Gastroesophageal sphincter (tissue), 4 donors: ENCODE measurements at places on chromosomes 5 and 9. TPM values are rescaled to one million over a fixed set of nuclear protein-coding genes. Genes with fewer than 3 reads are reported as not detected.

PCDHB10 gene
- 4.2 TPM for total RNA-seq

GRCh38 chr9:16515207-16515606 is 355.3 kb downstream of the BNC2 start:
- peak; percentile 46 for ATAC-seq

ST8SIA4 gene
- total RNA-seq: 1.1 TPM

CAMSAP1 gene
- total RNA-seq: 27.5 TPM

ENTPD8 gene
- total RNA-seq: not detected

SLC34A1 gene
- not detected for total RNA-seq

- ATAC-seq: no peak
Observed at GRCh38 chr5:180155365-180155926, 53.6 kb downstream of the RASGEF1C start.

DNA sequence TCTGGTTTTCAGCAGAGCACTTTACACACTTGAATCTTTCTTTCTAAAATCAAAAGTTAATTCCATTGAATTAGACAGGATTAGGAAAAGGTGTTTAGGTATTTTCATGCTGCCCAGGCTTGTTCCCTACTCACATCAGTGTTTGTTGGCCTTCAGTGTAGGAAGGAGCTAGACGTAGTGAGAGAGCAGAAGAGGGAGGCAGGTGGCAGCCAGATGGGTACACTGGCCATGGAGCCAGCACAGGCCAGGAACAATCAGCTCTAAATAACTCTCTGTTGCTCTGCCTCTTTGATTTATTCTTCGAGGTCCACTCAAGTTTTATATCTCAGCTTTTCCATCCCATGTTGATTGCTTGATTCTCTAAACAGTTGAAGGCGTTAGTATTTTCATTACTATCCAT is 529.6 kb downstream of the PSAT1 start:
- no peak for ATAC-seq

FSD1L gene
- 2.7 TPM for total RNA-seq

DNA sequence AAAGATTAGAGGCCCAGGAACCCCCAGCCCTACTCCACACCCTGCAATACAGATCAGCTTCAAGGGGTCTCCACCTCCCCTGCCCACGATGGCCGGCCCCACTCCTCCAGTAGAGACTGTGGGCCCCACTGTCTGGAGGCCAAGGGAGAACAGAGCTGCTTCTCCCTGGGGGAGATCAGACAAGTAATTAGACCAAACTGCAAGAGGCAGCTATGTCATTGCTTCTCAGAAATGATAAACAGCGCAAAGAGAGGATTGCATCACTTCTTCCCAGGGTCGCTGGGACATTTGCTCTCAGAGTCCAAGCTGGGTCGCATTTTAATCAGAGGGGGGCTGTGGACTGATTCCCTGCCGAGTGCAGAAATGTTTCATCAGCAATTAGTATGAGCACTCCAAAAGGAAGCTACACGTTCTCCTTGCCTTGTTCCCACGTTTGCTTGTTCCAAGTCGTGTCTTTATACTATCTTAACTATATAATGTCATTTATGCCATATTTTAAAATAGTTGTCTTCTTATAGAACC is 59.9 kb downstream of the ROPN1L start:
- peak; percentile 35 for ATAC-seq

DNA sequence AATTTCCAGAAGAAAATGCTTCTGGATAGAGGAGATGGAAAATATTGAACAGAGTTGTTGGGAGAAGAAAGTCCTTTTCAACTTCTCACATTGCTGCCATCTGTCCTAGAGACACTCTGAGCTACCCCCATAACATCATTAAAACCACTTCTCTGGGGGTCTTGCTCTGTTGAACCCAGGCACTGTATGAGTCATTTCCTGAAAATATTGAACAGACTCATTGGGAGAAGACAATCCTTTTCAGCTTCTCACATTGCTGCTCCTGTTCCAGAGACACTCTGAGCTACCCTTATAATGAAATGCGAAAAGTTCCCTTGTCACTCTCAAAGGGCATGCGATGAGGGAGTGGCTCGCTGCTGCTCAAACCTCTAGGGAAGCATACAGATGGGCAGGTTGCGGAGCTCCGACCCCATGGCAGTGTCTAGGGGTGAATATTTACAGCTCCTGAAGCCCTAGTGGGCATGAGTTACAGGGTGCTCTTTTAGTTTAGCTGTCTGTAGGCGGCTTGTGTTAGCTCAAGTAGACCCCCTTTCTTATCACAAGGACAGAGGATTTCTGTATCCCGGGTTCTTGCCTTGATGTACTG is 90.7 kb downstream of the CDKN2A start:
- no peak for ATAC-seq

- peak; percentile 59 for ATAC-seq
Observed at GRCh38 chr9:127612939-127613582, 984 bp downstream of the STXBP1 start.

RBM22 gene
- 37.2 TPM for total RNA-seq

DNA sequence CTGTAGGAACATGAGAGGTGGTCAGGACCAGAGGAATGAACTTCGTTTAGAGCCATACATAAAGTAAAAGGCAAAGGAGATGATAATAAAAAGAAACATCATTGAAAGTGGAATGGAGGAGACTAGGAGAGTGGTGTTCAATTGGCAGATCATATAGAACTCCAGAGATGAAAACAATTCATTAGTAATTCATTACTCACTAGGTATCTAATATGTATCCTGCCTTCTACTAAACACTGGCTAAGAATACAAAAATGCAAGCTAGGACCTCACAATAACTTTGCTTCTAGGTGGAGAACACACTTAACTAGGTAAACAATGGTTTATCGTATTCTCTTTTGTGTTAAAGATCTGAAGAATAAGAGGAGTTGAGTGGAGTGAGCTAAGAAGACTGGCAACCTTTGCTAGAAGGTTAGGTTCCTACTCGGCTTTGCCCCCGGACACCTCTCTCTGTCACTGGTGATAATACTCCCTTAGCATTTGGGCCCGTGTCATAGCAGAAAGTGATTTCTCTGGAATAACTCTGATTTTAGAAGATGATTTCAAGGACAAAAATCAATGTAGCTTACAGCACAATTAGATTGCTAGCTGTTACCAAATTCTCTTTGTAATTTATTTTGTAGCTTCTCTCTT is 88.6 kb upstream of the IFNE start:
- ATAC-seq: no peak

SNCAIP gene
- total RNA-seq: 2.9 TPM

TNPO1 gene
- 112 TPM for total RNA-seq

- ATAC-seq: peak; percentile 60
Observed at GRCh38 chr5:169561893-169562292, 21.7 kb upstream of the SPDL1 start.

GRCh38 chr5:115241881-115242642 is 20.6 kb downstream of the PGGT1B start:
- no peak for ATAC-seq

ZFP2 gene
- total RNA-seq: 12.8 TPM

TTF1 gene
- total RNA-seq: 19.7 TPM
